HFFc6 (cell line): ENCODE measurements at places on chromosomes 2 and 18. TPM values are rescaled to one million over a fixed set of nuclear protein-coding genes. Genes with fewer than 3 reads are reported as not detected.
A peak's percentile ranks its signal among the peaks of the same experiment; 100 is the strongest.

The MAPRE3 gene
- total RNA-seq, result 17.9 to 22.2 TPM (median 19.9 TPM) in 3 replicates

The AQP12B gene
- not detected in 3 replicates for total RNA-seq

GRCh38 chr2:28224648-28225472, 167.8 kb upstream of the FOSL2 start:
- peaks cover 3% of the 10 kb centered on the region; the same call in 1 of the 2 replicates for H3K27me3 ChIP-seq
- DNase-seq, result peak; percentile 83
- peak overlapping the region; percentile 74 for H3K4me3 ChIP-seq
- H3K27ac ChIP-seq, result peak overlapping the region; percentile 77
- peaks cover 54% of the 10 kb centered on the region for H3K4me1 ChIP-seq

The FARSB gene
- 39.4 to 50.9 TPM (median 47.6 TPM) in 3 replicates for total RNA-seq

DNA sequence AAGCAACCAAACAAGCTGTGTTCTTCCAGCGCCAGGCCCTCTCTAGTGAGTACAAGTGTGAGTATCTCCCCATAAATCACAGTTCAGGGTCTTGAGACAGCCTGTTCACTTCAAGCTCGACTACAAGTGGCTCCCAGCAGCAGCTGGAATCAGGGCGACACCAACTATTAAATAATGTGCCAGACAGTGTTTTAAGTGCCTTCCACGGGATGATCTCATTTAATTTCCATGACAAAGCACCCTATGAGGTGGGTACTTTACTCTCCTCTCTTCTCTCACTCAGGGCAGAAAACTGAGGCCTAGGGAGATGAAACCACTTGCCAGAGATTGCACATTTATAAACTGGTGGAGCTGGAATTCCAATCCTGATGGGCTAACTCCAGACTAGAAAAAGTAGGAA, 2.6 kb upstream of the FAM136A start:
- H3K27ac ChIP-seq, result no peak overlapping the region
- no peak for DNase-seq
- no peaks in the 10 kb centered on the region for H3K36me3 ChIP-seq

GRCh38 chr2:138777996-138778395, 2.2 kb downstream of the NXPH2 start:
- no peak overlapping the region for H3K27ac ChIP-seq
- no peak overlapping the region for H3K4me3 ChIP-seq
- DNase-seq, result no peak
- peaks cover 19% of the 10 kb centered on the region for H3K27me3 ChIP-seq
- no peaks in the 10 kb centered on the region for H3K36me3 ChIP-seq
- H3K4me1 ChIP-seq, result peaks cover 6% of the 10 kb centered on the region; the same call in 1 of the 2 replicates

GRCh38 chr2:70518557-70518956, 35.1 kb downstream of the TGFA start:
- no peak overlapping the region for H3K4me3 ChIP-seq
- H3K27me3 ChIP-seq, result peaks cover 22% of the 10 kb centered on the region
- H3K4me1 ChIP-seq, result peaks cover 19% of the 10 kb centered on the region
- H3K27ac ChIP-seq, result no peak overlapping the region
- no peak for DNase-seq
- H3K36me3 ChIP-seq, result no peaks in the 10 kb centered on the region

GRCh38 chr2:75303227-75303626, 103.9 kb upstream of the TACR1 start:
- no peak for DNase-seq
- H3K4me3 ChIP-seq, result no peak overlapping the region
- peaks cover 4% of the 10 kb centered on the region; the same call in 1 of the 2 replicates for H3K27me3 ChIP-seq
